Putamen (tissue), 1 donor: ENCODE measurements at places on chromosomes 3 and 15.

- DNase-seq, result no peak
These were observed 57.0 kb upstream of the ZNF148 start for GRCh38 chr3:125431912-125432790.

DNA sequence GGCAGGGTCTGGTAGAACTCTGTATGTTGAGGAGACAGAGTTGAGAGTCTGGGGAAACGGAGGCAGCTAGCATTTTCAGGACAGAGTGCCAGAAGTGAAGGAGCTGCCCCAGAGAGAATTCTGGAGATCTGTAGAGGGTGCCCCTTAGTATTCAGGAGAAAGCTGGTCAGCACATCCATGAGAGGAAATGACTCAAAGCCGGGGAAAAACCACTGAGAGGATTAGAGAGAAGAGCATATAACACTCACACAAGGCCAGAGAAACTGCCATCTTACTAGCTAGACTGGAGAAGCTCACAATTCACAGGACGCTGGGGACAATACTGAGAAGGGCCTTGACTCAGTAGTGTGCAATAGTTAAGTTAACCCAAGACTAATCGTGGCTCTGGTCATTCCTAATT is 75.7 kb upstream of the DPPA4 start:
- DNase-seq, result no peak

- DNase-seq, result no peak
These were observed 50.0 kb downstream of the CTNNB1 start for GRCh38 chr3:41249318-41249717.

GRCh38 chr3:78660957-78661356 is 1106.8 kb downstream of the ROBO1 start:
- no peak for DNase-seq

GRCh38 chr3:153621953-153622352 is 459.9 kb downstream of the RAP2B start:
- DNase-seq, result no peak
